ENCODE measurements at places on chromosomes 5 and 9.

- DNase-seq = no peak
Measured at GRCh38 chr9:133783331-133783731, 45.2 kb upstream of the SARDH start.

- DNase-seq = no peak
Measured at GRCh38 chr5:113390224-113390623, 44.6 kb downstream of the TSSK1B start.

GRCh38 chr5:176647843-176648473 is 674 bp downstream of the TSPAN17 start:
- peak; percentile 68 for DNase-seq

DNA sequence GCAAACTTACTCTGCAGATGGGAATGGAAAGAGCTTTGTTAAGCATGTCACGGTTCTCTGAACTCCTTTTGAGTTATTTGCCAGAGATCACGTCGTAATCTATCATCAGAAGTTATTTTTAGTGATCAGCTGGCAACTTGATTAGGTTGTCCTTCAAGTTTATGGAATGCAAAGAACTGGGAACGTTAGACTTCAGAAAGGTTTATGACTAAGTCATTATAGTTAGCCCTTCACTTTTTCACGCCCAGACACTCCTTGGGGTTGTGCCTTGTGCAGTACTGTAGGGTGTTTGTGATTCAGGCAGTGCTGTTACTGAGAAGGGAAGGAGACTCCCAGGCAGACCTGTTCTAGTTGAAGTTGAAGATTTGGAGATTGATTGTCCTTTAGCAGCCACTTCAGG is 26.8 kb upstream of the PHF2 start:
- no peak for DNase-seq

- peak; percentile 56 for DNase-seq
Measured at GRCh38 chr9:114777821-114778609, 27.8 kb downstream of the TNFSF15 start.

- no peak for DNase-seq
Measured at GRCh38 chr9:80496901-80497556, 925.3 kb downstream of the TLE4 start.

Data from islet precursor cell (in vitro differentiated cells).